ENCODE measurements at places on chromosomes 6 and 20.

GRCh38 chr6:156955494-156956183 lies 178.5 kb downstream of the ARID1B start:
- DNase-seq, result no peak

DNA sequence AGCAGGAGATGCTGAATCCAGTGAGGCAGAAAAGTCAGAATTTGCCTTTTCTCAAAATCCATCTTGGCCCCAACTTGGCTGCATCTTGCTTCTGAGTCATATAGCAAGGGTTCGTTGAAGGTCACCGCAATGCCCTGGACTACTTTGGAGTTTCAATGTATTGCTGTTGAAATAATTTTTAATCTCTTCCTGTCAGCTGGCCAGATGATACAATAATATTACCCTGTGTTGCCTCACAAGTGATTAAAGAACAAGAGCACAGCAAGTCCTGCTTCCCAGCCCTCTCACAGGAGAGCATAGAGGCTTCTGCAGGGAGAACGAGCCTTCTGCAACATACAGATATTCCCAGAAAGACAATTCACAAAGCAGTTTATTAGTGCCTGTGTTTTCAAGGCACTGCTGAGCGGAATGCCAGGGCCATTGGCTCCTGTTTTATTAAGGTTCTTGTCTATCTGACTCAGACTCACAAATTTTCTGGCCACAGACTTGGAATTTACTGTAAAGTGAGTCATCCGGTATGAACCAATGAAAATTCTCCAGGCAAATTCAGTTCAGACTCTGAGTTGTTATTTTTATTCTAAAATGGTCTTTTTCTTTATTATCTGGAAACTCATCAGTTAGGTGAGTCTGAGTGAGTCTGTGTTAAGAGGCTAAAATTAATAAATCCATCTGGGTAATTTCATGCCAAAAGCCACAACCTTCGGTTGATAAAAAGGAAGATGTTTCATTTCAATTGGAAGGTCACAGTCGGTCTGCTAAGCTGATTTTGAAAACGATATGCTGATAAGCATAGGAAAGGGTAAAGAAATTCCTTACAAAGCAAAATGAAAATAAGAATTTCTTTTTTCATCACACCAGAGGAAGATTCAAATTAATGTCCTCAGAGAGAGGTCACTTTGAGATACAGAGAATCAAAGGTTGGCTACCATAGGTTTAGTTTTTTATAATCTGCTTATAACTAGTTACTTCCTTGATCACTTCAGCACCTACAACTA lies 289.4 kb upstream of the STXBP5 start:
- DNase-seq, result no peak

DNA sequence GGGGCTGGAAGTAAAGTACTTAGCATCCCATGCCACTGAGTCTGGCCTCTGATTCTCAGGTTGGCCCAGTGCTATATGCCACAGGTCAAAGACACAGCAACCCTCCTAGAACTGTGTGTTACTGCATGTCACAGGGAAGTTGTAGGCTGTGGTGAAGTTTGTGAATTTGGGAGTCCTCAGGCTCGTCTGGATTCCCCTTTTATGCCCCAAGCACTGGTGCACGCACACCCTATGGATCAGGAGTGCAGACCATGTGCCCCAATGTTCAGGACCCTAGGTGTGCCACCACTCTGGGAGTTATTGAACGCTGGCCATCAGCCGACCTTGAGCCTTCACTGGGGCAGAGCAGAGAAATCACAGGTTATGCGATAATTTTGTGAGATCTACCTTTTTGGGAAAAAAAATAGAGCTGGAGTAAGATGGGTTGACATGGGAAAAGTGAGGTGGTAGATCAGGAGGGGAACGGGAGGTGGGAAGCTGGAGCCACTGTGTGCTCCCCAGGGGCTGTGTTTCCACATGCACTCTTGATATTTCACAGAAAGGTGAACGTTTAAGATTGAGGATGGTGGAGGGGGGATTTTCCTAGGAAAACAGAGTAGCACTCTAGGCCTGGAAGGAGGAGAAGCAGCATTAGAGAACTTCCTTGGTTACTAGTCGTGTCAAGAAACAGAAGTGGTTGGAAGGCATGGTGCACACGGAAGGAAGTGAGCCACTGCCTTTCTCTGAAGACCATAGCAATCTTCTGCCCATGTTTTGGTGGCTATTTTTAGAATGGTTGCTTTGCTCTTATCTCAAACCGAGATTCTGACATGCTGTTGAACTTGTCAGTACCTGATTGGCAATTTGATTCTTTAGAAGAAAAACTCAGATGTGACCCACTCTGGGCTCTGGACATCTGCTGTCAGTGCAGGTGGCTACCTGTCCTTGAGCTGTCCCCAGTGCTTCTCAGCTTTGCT lies 44.1 kb downstream of the DUSP22 start:
- no peak for DNase-seq

- no peak for DNase-seq
These were observed 11.2 kb upstream of the PSMG4 start for GRCh38 chr6:3247255-3248146.

- DNase-seq, result no peak
These were observed 58.4 kb upstream of the RNF217 start for GRCh38 chr6:124903797-124904196.

GRCh38 chr6:63573899-63574553 lies 1.7 kb downstream of the LOC128125822 start:
- no peak for DNase-seq

DNA sequence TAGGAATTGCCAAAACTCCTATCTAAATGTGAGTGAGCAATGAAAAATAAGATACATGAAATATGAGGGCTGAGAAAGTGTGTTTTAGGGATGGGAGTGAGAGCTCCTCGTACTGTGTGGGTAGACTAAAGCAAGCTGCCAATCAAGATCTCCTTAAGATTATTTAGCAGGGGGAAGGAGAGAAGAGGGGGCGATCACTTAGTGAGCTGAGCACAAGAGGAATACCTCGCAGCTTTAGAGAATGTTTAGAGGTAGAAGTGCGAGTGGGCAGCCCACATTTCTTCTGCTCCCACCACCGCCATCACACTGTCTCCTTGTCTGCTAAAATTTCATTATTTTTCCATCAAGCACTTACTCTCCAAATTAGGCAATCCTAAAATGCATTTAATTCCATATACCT lies 312.6 kb downstream of the ALDH8A1 start:
- no peak for DNase-seq

DNA sequence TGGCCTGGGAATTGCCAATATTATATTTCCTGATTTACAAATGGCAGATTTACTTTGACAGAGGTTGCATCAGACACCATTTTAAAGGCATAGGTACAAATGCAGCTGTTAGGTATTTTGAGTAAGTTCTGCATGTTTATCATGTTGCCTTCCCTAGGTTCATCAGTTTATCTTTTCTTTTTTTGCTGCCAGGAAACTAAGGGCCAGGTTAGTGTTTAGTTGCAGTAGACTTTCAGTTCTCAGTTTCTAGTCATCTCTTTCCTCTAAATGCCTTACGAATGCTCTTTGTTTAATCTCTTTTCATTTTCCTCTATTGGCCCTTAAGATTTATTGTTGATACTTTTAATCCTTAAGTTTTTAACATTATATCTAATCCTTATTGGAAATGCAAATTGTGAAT lies 129.9 kb downstream of the SMAP1 start:
- DNase-seq, result no peak

- no peak for DNase-seq
These were observed 53.6 kb upstream of the SMOC2 start for GRCh38 chr6:168387426-168387825.

DNA sequence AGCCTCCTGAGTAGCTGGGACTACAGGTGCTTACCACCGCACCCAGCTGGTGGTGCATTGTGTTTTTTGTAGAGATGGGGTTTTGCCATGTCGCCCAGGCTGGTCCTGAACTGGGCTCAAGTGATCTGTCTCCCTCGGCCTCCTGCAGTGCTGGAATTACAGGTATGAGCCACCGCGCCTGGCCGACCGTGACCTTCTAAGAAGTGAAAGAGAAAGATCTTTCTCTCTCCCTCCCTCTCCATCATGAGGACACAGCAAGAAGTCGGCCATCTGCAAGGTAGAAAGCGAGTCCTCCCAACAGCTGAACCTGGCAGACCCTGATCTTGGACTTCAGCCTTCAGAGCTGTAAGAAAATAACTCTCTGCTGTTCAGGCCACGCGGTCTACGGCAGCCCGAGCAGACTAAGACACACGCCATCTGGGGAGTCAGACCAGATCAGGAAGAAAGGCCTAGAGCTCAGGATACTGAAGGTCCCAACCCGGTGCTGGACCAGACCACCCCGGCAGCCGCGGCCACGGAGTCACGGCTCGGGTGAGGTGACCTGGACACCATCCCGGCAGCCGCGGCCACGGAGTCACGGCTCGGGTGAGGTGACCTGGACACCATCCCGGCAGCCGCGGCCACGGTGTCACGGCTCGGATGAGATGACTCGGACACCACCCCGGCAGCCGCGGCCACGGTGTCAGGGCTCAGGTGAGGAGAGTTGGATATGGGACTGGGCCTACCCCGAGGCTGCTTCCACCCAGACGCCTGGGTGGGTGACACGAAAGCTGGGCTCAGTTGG lies 9.6 kb downstream of the GMEB2 start:
- DNase-seq, result no peak

DNA sequence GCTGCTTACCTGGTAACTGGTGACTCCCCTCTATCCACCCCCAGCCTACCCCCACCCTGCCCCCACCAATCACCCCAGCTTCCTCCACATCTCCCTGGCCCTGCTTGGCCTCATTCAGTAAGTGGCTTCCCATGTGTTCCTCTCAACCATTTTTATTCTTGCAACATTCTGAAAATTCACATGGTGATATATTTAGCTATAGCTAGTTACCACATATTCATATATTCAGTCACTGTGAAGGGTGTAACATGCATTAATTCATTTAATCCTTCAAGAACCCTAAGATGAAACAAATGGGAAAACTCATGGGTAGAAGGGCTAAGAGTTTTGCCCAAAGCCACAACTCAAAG lies 95.4 kb upstream of the CEP85L start:
- no peak for DNase-seq

DNA sequence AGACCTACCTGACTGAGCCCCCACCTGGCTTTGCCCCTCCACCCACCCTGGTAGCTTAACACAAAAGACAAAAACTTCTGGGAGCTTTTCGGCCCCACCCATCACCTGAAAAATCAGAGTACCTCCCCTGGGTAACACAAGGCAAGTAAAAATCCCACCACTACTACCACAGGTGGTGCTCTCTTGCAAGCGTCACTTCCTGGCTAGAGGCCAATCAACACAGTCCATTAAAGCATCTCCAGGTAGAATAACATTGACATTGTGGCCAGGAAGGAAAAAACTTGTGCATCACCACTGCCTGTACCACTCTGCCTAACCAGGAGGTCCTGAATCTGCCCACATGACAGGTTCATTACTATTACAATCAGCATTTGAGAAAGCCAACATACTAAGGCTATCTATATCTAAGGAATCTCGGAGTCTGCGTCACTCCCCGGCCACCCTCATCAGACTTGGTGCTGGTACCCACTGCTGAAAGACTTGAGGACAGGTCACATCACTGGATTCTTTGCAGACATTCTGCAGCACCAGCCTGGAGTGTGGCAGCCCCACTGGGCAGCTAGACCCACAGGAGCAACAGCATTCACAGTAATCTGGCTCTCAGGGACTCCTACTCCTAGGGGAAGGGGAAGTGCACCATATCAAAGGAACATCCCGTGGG lies 125.9 kb downstream of the CDK19 start:
- DNase-seq, result no peak

DNA sequence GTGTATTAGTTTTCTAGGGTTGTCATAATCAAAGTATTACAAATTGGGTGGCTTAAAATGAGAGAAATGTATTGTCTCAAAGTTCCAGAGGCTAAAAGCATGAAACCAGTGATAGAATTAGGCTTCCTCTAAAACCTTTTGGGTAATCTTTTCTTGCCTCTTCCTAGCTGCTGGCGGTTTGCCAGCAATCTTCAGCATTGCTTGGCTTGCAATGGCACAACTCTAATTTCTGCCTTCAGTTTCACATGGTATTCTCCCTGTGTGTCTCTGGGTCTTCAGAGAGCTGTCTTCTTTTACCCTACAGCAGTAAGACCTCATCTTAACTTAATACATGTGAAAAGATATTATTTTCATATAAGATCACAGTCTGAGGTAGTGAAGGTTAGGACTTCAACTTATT lies 479.1 kb upstream of the GJE1 start:
- DNase-seq, result no peak

GRCh38 chr6:50853939-50854338 lies 35.3 kb downstream of the TFAP2B start:
- DNase-seq, result no peak

DNA sequence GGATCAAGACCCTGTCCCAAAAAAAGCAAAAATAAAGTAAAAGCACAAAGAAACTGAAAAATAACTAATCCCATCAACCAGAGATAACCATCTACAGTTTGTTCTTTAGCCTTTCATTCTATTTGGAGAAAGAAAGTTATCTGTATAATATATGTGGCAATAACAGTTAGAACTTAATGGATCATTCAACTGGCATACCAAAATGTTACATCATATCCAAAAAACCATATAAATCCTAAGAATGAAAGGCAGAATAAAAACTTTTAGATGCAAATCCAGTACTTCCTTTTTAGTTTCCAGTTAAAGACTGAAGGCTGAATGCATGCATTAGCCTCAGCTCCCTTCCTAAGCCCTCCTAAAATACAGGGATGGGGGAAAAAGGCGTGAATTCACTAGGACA lies 25.2 kb downstream of the ILRUN start:
- DNase-seq, result no peak

- no peak for DNase-seq
These were observed 82.9 kb upstream of the RNF217 start for GRCh38 chr6:124879110-124879991.

GRCh38 chr6:151292974-151293687 lies 53.4 kb downstream of the AKAP12 start:
- no peak for DNase-seq

DNA sequence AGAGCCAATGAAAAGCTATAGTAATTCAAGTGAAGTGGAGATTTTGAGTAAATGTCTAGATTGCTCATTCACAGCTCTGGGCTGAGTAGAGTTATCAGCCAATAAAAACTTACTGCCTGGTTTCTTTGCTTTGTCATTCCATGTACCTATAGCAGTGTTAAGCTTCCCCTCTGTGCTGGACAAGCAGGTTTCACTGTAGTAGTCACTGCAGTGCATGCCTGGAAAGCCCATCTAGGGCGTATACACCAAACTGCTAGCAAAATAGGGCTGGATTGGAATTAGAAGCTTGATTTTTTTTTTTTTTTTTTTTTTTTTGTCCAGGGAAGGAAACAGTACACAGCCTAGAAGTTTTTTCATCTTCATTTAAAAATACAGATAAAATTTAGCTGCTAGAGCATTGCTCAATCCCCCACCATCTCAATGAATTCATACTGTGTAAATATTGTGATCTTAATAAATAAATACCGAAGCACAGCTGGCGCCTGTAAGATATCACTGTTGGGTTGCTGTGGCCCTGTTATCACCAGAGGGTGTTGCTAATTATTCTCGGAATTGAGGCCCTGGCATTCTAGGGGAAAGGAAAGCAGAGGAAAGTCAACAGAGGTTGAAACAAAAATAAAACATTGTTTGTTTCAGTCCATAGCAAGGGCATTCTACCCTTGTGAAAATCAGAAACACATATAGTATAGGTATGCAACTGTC lies 968.5 kb upstream of the GJE1 start:
- no peak for DNase-seq

- no peak for DNase-seq
These were observed 38.8 kb downstream of the PLN start for GRCh38 chr6:118586746-118587485.

- DNase-seq, result no peak
These were observed 94.7 kb upstream of the PLCB4 start for GRCh38 chr20:8974009-8974708.

Measured in esophagus squamous epithelium (tissue), 5 donors.